ENCODE measurements at places on chromosomes 6 and 20.

DNA sequence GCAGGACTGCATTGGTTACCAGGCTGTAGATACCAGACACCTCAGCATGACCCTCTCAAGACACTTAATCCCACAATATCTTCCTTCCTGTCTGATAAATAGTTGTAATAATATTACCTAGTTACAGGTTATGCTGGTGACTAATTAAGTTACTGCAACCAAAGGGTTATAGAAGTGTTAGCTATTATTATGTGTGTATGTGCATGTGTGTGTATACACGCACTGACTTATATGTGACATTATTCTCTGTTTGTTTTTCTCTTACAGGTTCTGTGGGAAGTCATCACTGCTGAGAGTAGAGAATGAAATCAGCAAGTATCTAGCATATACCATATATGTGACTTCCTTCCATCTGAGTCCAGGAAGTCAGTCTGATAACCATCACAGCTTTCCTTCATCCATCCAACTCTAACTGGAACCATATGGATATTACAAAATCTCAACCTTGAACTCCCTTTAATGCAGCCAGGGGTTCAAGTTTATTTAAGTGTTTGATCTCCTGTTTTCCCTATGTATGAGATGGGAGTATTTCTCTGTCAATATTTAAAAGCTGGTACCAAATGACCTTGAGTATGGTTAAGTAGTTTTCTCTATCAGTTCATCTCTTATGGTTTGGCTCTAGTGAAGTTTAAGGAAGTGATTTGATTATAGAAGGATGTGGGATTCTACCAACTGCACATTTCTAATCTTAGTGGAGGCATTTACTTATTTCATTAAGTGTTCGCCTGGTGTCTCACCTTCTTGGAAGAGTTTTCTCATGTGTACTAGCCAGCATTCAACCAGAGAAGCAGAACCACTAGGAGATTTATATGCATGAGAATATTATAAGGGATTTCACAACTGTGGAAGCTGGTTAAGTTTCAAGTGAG, 313.2 kb downstream of the HIVEP2 start:
- DNase-seq, result no peak

DNA sequence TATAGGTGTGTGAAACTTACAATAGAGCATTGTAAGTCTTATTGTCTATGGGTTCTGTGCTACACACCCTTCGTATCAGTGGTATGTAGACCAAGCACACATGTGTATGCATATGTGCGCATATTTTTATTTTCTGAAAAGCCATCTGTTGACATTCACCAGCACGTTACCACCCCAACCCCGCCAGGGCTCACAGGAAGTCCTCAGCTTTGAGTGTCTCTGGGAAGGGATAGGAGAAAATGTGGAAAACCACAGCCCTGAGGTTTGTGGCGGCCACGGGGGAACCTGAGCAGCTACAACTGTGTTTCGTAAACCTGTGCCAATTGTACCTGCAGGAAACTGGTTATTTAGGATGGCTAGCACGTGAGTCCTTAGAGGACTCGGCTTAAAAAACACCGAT, 123.3 kb upstream of the PHACTR3 start:
- DNase-seq, result no peak

DNA sequence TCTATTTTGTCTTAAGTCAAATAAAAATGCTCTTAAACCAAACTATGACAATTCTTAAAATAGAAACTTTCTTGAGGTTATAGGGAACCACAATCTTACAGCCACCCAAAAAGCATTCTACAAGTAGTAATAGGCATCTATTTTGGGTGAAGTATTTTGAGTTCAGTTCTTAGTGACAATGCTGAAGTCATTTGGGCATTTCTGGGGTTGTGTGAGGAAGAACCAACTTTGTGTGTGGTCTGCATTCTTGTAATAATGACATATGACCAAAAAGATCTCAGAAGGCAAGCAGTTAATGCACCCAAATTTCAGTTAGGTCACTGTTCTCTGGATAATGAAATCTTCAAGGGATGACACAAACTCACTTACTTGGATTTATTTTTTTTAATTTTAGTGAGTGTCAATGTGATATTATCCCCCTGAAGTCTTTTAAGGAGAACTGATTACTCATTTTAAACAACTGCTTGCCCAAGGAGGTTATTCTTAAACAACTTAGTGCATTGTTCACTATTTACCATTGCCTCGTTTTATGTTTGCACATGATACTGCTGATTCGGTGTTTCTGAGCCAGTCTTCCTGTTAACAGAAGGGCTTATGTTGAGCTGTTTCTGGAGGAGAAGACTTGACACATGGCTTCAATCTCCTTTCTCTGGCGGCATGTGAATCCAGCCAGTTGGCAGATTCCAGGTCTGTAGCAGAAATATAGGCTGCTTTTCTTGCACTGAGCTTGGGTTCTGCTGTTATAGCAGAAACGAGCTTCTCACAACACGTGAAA, 618.9 kb downstream of the BCKDHB start:
- no peak for DNase-seq

- no peak for DNase-seq
Observed at GRCh38 chr6:25769983-25770382, 15.4 kb downstream of the SLC17A4 start.

GRCh38 chr20:18831830-18832499, 18.4 kb downstream of the SCP2D1 start:
- no peak for DNase-seq

DNA sequence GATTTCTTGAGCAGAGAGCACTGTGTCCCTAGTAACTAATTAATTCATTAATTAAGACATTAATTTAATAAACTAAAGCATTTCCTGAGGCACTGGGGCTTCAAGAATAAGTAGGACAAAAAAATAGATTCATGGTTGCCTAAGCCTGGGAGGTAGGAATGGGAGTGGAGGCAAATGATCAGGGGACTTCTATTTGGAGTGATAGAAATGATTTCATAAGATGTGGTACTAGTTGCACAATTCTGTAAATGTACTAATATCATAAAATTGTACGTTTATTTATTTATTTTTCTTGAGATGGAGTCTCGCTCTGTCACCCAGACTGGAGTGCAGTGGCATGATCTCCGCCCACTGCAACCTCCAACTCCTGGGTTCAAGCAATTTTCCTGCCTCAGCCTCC, 287.2 kb downstream of the KHDC1L start:
- no peak for DNase-seq

DNA sequence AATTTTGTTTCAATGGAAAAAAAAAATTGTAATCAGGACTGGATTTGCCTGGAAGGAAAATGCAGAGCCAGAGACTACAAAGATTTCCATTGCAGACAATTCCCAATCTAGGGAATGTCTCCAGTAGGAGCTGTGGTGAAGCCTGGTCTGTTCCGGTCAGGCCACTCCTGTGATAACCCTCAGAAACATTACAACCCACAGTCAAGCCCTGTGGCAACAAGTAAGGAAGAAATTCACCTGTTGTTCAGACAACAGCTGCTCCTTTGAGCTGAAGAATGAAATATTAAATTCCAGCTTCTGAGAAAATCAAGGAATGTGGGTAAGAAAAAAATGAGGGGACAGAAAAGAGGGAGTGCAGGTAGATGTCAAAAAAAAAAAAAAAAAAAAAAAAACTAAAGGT, 8.0 kb downstream of the PRKN start:
- no peak for DNase-seq

- DNase-seq, result no peak
Observed at GRCh38 chr6:44321210-44321609, 8.1 kb upstream of the AARS2 start.

- no peak for DNase-seq
Observed at GRCh38 chr6:104617591-104617990, 242.1 kb downstream of the HACE1 start.

DNA sequence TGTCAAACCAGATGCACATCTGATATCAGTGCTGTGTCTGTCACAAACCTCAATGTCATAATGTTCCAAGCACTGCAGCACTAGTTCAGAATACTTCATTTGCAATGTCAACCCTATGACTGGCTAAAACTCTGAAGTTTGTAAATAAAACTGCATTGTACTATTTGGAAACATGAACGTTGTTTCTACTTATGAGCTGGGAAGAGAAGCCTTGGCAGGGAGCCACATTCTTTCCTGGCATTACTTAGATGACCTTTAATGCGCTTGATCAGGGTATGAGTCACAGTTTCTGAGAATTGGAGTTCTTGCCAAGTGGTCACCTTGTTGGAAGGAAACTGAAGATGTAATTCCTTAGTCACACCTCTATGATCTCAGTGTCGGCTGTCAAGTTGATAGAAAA, 664.8 kb upstream of the MMS22L start:
- DNase-seq, result no peak

DNA sequence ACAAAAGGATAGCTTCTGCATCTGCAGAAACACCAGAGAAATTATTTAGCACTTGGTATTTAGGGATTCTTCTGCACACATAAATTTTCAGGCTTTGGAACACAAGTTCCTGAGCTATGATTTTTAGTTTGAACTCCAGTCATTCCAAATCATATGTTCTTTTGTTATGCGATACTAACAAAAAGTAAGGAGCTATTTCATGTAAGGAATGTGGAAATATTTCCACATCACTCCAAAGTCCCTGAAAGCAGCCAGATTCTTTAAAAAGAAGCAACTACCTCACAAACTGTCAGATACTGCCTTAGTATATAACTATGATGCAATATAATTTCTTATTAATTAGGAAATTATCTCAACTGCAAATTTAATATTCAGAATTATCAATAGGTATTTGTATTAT, 106.9 kb downstream of the RNGTT start:
- no peak for DNase-seq

DNA sequence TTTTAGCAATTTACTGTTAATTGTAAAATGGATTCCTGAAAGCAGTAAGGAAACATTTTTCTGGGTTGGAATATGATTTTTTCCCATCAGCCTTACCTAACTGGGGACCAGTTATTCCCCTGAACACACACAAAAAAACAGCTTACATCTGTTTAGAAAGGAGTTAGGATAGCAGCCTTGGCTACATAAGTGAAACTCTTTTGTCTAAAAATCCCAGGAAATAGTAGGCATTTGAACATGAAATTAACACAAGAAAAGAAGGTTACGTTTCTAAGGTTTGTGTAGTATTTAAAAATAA, 696.2 kb upstream of the MARCKS start:
- no peak for DNase-seq

DNA sequence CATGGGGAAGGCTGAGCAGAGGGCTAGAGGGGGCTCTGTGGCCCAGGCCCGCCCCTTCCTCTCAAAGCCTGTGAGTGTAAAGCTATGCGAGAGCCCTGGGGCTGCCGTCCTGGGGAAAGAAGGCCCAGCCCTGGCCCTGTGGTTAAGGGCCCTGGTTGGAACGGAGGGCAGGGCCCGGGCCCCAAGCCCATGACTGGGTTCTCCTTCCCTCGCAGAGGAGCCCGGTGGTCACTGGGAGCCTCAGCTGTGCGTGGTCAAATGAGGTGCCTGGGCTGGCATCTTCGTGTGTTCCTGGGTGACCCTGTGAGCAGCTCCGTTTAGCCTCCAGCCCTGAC, 56.0 kb downstream of the SMOC2 start:
- no peak for DNase-seq

DNA sequence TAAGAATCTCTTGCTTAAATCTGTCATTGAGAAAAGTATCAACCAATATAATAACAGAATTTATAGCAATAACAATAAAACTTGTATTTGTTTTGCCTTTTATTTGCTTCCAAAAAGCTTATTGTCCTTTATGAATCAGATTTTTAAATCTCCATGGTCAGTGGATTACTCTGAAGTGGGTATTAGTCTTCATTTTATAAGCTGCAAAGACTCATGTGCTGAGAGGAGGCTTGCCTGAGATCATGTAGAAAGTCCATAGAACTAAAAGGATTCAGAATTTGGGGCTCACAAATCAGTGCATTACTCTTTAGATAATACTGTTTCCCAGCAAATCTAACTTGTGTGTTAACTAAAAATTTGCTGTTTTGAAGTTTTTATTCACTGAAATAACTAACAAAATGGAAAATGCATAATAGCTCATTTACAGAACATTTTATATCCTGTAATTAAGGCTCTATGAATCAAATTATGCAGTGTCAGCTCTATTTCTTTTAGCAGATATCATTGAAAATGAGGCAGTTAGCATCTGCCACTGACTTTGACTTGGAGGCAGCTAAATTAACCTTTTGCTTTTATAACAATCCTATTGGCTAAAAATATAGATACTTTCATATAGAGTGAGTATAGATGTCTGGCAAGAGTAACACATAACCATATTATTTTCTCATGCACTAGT, 781.1 kb upstream of the CITED2 start:
- no peak for DNase-seq

DNA sequence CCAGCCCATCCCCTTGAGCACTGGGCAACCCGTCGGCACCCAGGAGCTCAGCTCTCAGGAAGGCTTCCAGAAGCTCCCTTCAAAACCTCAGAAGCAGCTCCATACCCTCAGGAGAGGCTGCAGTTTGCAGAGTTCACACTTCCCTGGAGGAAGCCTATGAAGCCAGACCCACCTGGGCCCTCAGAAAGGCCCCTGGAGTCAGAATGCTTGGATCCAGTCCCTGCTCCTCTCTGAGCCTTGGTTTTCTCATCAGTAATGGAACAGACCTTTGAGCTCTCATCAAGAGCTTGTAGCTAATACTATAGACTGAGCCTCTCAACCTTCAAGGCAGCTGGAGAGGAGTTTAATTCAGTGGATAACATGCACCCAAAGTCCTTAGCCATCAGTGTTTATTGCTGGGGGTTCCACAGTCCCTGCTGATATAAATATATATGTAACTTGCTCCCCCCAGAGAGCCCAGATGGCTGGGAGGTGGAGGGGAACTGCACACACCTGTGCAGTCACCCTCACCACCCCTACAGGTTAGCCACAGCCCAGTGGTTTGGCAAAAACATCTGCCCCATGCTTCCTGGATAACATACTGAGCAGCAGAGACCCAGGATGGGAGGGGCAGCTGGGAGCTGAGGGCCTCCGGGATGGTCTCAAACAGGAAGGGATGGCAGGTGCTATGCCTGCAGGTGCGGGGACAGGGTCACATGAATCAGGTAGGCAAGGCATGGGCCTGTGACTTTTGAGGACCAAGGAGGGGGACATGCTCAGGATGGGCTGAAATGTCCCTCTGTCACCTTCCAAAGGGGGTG, 120.1 kb downstream of the SNX5 start:
- DNase-seq, result no peak

Measured in activated T-cell treated with anti-CD3 and anti-CD28 coated beads, Interleukin-2, amount 50 U/mL, for 24 hours (primary cell).